IPS-NIHi11 (cell line): ENCODE measurements at places on chromosomes 16 and 17.

DNA sequence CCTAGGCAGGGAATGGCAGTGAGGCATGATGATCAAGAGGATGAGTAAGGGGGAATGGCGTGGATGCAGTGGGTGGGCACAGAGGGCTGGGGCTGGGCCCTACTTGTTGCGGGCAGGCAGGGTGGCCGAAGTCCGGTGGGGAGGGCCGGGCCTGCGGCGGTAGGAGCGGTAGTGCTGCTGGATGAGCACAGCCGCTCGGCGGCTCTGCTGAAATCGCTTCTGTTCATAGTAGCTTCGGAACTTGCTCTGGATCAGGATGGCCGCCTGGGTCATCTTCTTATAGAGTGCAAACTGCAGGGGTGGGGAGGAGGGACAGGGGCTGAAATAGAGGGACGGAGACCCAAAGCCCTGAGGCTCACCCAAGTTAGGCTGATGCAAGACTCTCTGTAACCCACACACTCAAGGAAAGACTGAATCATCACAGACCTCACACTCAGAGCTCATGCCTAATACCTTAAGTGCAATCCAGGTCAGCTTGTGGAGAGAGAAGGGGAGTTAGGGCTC lies 1.5 kb upstream of the SPAG7 start:
- no peak for DNase-seq

- DNase-seq: peak; percentile 70
Observed at GRCh38 chr17:36936455-36937000, 747 bp upstream of the LHX1 start.

GRCh38 chr17:75114552-75115314 lies 5.0 kb downstream of the ARMC7 start:
- DNase-seq: no peak

GRCh38 chr17:8019665-8020650 lies 17.5 kb downstream of the GUCY2D start:
- DNase-seq: no peak

DNA sequence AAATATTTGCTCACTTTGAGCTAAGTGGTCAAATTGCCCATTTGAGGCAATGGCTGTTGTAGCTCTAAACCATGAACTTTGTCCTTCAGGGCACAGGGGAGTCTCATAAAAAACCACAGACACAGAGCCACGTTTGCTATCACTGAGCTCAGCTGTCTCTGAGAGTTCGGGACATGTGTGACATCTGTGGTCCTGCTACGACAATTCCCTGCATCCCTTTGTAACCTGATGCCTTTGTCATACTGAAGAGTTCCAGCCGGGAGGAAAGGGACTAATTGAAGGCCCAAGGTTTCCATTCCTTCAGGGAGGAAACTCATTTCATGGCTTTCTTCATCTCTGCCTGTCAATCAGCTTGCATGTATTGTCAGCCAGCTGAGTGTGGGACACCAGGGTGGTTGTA lies 599.4 kb upstream of the CDH5 start:
- no peak for DNase-seq

DNA sequence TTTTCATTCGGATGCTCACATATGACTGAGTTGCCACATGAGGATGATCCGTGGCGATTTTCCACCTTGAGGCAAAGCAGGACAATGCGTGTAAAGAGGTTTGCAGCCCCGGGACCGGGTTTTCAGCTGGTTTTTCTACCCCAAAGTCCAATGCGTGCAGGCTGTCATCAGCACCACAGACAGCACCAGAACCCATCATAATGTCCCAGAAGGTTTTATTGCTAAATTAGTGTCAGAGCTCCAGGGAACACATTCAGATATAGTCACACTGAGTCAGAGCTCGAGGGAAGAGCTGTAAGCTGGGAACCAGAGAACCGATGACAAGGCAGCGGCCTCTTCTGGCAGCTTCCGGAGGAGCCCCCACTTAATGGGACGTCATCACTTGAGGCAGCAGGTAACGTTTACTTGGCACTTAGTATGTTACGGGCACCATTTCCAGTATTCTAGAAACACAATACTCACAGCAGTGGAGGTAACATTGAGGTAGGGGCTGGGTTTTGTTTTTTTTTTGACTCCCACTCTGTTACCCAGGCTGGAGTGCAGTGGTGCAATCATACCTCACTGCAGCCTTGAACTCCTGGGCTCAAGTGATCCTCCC lies 8.9 kb upstream of the NAGPA start:
- no peak for DNase-seq
